Left ventricle myocardium inferior (tissue), 1 donor: ENCODE measurements at places on chromosomes 6 and 20. TPM values are rescaled to one million over a fixed set of nuclear protein-coding genes. Genes with fewer than 3 reads are reported as not detected.
A peak's percentile ranks its signal among the peaks of the same experiment; 100 is the strongest.

ATP6V1G2 gene
- total RNA-seq: 1.6 TPM

GRCh38 chr20:61927193-61927825 lies 138.4 kb downstream of the TAF4 start:
- DNase-seq: no peak

- no peak for DNase-seq
Measured at GRCh38 chr6:85172705-85173104, 277.2 kb upstream of the NT5E start.

PLG gene
- total RNA-seq: not detected

- DNase-seq: peak; percentile 44
Measured at GRCh38 chr20:17859616-17860232, 108.9 kb downstream of the SNX5 start.

UBE2J1 gene
- total RNA-seq: 13.1 TPM

DNA sequence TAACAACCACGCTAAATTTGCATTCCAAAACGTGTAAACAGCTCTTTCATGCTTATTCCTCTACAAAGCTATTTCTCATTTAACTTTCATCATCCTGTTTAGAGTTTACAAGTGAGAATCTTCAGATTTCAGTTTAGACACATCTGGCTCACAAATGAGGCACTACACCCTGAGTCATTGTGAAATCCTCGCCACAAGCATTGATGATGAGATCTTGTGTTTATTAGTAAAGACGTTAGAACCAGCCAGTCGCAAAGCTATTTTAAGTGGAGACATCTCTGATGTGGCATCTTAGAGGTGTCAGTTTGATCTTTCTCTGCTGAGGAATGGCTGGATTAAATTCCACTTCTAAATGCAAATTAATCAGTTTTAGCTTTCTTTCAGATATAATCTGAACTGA lies 8.3 kb upstream of the ISM1 start:
- no peak for DNase-seq

GRCh38 chr6:87341899-87342298 lies 2.7 kb upstream of the C6orf163 start:
- DNase-seq: no peak

DNA sequence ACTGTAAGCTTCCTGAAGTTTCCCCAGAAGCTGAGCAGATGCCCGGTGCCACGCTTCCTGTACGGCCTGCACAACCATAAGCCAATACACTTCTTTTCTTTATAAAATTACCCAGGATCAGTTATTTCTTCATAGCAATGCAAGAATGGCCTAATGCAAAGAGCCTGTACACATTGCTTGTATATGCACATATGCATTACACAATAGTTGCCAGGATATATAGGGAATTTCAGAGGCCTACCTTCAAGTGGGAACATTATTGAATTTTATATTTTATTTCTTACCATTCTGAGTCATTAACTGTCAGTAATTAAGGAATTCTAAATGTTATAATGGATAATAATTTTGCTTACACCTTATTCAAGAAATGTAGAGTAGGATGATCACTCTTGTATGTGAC lies 60.0 kb upstream of the TXNDC5 start:
- no peak for DNase-seq
